ENCODE measurements at places on chromosomes 7 and 10.
A peak's percentile ranks its signal among the peaks of the same experiment; 100 is the strongest.

- DNase-seq, result no peak
These were observed 6.1 kb upstream of the UBE2H start for GRCh38 chr7:129958643-129959470.

DNA sequence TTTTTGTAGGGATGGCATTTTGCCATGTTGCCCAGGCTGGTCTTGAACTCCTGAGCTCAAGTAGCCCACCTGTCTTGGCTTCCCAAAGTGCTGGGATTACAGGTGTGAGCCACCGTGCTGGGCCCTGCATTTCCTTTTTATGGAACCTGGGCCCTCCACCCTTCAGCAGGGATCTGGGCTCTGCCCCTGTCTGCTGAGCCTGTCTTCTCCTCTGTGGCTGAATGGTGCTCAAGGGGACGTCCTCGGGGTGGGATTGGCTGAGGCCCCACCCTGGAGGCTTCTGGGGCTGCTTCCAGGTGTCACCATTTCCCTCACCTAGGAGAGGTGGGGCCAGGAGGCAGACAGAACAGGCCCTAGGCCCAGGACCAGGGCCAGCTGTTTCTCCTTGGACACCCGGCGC, 18.4 kb downstream of the FAM241B start:
- no peak for DNase-seq

GRCh38 chr7:134184767-134185166, 57.6 kb downstream of the LRGUK start:
- DNase-seq, result no peak

GRCh38 chr10:63698787-63699150, 177.6 kb downstream of the REEP3 start:
- no peak for DNase-seq

GRCh38 chr7:131424219-131424822, 96.6 kb downstream of the MKLN1 start:
- peak; percentile 6 for DNase-seq

GRCh38 chr7:158389514-158390425, 197.9 kb downstream of the PTPRN2 start:
- DNase-seq, result no peak

DNA sequence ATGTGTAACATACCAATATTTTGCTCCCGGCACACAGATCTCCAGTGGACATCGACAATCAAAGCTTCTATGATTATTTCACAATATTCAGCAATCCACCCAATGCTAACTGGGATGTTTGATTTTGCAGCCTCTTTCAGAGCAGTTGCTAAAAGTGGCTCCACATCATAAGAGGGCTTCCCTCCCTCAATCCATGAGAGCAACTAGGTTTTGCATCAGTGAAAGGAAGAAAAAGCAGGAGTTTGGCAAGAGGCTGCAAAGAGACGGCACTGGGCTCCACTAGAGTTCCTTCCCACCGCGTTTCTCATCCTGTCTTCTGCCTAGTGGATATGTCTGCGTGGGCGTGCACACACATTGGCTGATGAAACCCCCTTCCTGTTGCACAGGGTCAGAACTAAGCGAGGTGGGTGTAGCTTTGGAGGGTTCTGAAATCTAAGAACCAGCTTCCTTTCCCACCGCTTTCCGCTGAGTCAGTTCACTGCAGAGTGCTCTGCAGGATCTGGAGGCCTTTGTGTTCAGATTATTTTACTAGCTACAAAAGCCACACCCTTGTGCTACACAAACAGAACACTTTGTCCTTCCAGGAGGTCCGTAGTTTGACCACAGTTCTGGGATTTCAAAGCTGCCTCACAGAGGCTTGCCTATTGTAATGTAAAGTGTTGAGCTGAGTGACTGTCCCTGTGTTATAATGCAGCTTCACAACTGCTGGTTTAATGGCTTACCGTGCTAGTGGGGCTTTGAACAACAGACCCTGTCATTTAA, 28.1 kb downstream of the ARL4A start:
- no peak for DNase-seq

DNA sequence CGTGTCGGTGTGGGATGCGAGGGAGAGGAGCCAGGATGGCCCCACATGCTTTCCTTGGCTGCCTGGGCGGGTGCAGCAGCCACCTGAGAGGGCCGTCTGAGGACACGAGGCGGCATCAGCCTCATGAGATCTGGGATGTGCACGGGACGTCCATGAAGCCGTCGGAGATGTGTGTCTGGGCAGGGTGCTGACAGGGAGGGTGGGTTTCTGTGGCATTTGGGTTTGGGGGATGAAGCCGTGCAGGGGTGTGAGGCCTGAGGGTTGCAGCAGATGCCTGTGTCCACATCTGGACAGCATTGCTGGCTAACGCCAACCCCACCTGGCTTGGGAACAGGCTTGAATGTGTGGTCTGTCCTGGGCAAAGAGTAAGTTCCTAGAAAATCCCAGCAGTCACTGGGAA, 179.5 kb downstream of the DNAJB6 start:
- no peak for DNase-seq

- DNase-seq, result no peak
These were observed 41.2 kb downstream of the JMJD1C start for GRCh38 chr10:63424576-63424975.

- DNase-seq, result no peak
These were observed 15.6 kb upstream of the MUC3A start for GRCh38 chr7:100933734-100934133.

- no peak for DNase-seq
These were observed 94.5 kb downstream of the PPP1R3A start for GRCh38 chr7:113824117-113824823.

DNA sequence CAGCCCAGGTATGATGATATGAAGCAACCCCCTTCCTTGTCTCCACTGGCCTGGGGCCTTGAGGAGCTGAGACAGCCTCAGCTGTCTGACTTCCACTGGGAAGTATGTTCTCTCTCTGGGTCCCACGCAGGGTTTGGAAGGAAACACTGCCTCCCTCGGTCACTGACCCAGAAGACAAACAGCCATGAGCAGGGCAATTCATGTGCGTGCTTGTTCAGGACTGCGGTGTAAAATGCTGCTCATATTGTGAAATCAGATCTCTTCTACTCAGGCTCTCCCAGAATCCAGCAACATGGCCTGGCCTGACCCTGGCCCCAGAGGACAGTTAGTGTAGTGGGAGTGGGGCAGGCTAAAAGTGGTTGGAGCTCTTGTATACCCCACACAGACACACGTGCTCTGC, 2.8 kb downstream of the CLCN1 start:
- DNase-seq, result no peak

DNA sequence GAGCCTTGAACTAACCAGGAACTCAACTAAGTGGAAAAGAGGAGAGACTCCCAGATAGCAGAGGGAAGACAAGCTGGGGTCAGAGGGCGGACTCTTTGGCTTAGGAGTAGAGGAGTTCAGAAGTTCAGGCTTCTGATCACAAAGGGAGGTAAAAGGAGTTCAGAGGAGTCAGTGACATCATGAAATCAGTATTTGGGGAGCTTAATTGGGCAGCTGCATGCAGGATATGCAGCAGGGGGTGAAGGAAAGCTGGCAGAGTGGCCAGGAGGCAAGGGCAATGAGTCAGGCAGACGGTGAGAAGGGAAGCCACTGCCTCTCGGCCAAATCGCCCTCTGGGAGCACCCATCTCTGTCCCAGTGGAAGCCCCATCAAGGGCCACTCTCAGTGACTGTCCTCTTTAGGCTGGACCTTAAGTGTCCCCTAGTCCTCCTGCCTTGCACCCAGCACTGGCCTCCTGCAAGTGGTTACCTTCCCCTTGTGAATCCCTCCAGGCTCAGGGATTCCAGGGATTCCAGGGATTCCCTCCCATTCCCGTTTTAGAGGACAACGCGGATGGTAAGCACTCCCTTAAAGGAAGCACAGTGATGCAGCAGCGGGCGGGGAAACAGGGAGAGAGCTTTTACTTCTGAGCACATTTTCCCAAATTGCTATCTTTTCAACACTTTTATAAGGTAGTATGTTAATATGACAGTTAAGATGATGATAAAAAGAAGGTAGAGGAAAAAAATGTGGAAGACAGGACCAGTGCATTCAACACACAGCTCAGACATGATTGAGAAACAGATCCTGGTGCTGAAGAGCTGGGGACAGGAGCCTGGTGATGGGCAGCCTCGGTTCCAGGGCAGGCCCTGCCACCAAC, 72.6 kb downstream of the KCNMA1 start:
- DNase-seq, result no peak

Data from renal cortex interstitium (tissue), 15 donors.